ENCODE measurements at places on chromosomes 1 and 21.

DNA sequence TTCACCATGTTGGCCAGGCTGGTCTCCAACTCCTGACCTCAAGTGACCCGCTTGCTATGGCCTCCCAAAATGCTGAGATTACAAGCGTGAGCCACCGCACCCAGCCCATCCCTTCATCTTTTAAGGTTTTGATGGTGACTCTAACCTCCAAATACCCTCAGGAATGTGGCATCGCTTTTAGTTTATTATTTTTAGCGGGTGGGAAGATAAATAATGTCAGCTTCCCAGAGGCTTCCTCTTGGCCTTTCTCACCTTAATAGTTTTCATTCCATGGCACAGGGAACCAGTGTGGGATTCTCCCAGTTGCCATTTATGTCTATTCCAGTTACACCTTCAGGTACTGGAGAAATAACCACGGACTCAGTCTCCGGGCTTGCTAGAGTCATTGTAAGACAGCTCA lies 92.1 kb upstream of the LRRN2 start:
- no peak for DNase-seq

DNA sequence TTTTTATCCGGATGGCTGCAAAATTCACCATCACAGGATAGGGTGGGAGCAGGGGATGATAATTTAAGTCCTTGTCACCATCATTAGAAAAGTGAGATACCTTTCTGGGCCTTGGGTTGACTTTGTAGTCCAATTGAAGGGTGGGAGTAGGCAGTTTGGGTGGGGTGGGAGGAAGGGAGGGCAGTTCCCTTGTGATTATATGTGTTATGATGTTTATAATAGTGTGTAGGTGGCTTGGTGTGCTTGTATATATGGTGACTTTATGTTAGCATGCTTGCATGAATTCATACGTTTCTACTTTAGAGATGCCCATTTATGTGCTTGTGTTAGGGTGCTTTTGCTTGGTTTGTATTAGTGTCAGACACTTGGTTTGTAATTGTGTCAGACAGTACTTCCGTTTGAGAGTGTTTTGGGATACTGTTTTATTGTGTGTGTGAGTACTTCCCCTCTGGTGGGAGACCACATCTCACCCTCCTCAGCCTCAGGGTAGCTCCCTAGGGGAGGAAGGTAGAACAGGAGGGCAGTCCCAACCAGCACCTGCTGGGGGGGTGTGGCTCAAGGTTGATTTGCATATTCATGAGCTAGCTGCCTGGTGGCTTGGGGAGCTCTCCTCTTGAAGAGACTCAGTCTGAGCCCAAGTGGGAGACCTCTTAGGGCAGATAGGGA lies 6.3 kb upstream of the POU3F1 start:
- DNase-seq: no peak

- DNase-seq: no peak
These were observed 21.4 kb downstream of the CNIH3 start for GRCh38 chr1:224637515-224637914.

GRCh38 chr1:47161298-47162040 lies 24.2 kb downstream of the CYP4A22 start:
- no peak for DNase-seq

DNA sequence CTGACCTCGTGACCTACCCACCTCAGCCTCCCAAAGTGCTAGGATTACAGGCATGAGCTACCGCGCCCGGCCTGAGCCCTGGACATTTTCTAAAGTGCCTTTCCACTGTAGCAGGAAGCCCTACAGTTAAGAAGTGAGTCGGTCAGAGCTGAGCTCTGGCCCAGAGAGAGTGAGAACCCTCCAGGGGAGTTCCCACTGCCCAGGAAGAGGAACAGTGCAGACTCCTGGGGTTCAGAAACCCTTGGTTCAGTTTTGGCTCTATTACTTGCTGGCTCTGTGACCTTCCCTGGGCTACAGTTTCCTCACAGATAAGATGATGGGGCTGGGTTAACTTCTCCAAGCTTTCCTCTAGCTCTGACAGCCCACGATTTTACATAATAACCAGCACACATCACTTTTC lies 20.9 kb downstream of the SLC9A1 start:
- no peak for DNase-seq

DNA sequence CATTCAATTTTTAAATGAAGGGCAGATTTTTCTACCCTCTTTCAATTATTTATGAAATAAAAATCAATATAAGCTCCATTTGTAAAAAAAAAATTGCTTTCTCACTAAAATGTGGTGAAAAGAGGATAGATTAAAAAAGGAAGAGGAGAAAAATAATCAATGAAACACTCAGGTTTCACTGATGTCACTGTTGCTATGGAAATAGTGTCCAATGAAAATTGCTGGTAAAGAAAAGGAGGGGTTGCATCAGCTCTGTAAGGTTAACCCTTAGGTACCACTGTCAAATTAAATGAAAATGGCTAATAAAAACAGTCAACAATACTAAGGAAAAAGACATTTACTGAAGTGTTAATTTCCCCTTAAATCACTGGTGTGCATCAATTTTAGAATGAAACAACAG lies 91.6 kb upstream of the TTC39A start:
- DNase-seq: no peak
